HCT116 (cell line): ENCODE measurements at places on chromosomes 3 and 15.
A peak's percentile ranks its signal among the peaks of the same experiment; 100 is the strongest.

DNA sequence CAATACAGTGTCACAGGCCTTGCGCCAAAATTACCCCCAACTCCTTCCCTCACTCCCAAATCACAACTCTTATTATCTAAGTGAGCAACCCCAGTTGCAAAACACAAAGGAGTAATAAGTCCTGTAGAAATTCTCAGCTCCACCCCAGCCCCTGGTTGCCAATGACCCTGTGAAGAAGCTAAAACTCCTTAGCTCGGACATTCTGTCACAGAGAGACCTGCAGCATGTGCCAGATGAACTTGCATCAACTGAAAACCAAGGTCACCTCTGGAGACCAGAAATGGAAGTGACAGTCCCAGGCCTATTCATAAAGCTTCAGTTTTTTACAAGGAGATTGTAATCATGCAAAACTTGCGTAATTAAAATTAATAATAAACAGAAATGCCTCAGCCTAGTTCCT, 55.2 kb downstream of the RBPMS2 start:
- DNase-seq: no peak

- DNase-seq: no peak
Observed at GRCh38 chr3:39435006-39435748, 28.7 kb downstream of the RPSA start.

GRCh38 chr3:187746442-187747281, 1.4 kb upstream of the BCL6 start:
- no peak for DNase-seq

- DNase-seq: no peak
Observed at GRCh38 chr3:144033863-144034262, 62.2 kb downstream of the DIPK2A start.

DNA sequence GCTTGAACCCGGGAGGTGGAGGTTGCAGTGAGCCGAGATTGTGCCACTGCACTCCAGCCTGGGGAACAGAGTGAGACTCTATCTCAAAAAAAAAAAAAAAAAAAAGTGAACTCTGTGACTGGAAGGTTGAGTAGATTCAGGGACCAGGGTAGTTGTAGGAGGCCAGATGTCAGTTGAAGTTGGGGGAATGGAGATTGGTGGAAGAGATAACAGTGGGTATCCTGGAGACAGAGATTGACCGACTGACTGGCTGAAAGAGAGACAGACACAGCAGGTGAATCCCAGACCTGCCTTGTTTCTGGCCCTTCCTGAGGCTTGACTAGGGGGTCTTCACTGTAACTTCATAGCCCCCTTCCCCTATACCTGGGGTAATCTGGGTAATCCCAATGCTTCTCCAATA, 22.1 kb upstream of the RNU6-1 start:
- DNase-seq: no peak

DNA sequence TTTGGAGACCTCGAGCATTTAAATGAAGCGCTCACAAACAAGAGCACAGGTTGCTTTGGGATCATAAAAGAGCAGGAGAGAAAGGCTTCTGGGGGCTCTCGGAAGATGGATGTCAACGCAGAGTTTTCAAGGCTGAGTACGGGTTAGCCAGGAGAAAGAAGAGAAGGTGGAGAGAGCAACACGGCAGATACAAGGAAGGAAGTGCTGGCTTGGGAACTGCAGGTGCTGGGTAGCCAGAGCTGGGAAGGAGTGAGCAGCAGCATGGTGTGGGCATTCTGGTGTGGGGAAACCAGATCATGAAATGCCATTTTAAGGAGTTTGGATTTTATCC, 580 bp upstream of the RUBCN start:
- DNase-seq: no peak

GRCh38 chr3:102189956-102190723, 244.7 kb upstream of the ZPLD1 start:
- DNase-seq: no peak

GRCh38 chr3:33093847-33094246, 3.1 kb downstream of the GLB1 start:
- no peak for DNase-seq

- no peak for DNase-seq
Observed at GRCh38 chr15:57015897-57016296, 97.5 kb downstream of the TCF12 start.

DNA sequence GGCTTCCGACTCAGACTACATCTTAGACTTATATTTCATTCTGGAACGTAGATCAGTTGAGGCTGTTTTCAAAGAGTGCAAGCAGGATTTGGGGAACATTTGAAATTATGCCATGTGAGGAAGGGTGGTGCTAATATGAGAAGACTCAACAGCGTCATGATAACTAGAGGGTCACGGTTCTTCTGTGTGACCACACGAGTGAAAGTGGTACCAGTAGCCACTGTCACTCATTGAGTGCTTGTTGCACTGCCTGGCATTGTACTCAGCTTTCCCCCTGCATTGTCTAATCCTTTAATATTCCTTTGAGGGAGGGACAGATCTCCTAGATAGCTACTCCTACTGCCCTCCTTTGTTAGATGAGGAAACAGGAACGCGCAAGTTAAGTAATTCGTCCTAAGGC, 81.3 kb upstream of the PLXNA1 start:
- no peak for DNase-seq

- DNase-seq: peak; percentile 13
Observed at GRCh38 chr3:190338717-190339116, 16.5 kb upstream of the CLDN1 start.

GRCh38 chr15:100651253-100651652, 48.9 kb downstream of the ASB7 start:
- DNase-seq: no peak

GRCh38 chr15:29936353-29937049, 114.2 kb upstream of the TJP1 start:
- DNase-seq: no peak

GRCh38 chr3:13098192-13098988, 25.2 kb upstream of the IQSEC1 start:
- no peak for DNase-seq

GRCh38 chr3:126478581-126479310, 3.1 kb upstream of the ZXDC start:
- no peak for DNase-seq

DNA sequence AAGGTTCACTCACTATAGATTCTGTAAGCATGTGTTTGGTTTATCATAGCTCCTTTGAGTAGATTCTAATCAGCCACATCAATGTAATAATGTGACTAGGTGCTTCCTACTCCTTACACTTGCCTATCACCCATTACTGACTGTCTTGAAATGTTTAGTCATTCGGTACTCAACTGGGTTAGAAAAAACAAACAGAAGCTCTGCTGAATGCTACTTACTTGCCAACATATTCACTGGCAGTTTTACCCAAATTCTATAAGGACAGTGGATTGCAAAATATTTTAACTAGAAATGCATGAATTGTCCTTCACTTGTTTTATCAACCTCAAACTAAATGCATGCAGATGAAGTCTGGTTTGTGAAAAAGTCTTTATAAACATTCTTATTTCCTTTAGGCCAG, 352.1 kb upstream of the ALCAM start:
- DNase-seq: no peak
